Suprapubic skin (tissue), 4 donors: ENCODE measurements at places on chromosomes 11 and 22.

GRCh38 chr11:77170107-77170506, 42.1 kb downstream of the MYO7A start:
- no peak for DNase-seq

DNA sequence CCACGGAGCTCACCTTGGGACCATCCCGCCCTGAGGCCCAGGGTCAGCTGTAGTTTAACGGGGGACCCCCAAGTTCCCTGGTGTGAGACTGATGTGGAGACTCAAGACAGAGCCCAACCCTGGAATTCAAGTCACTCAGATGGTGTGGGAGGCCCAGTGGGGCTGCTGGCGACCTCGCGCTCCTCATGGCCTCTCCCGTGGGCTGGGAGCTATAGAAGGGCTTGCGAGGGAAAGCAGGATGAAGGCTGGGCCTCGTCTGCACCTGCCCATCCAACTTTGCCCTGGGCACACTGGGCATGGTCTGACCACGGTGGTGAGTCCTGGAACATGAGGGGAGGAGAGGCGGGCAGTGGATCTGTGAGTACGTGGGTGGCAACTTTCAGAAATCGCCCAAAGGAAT, 13.6 kb upstream of the TTLL12 start:
- no peak for DNase-seq

GRCh38 chr11:109247071-109247470, 174.9 kb upstream of the C11orf87 start:
- DNase-seq, result no peak

DNA sequence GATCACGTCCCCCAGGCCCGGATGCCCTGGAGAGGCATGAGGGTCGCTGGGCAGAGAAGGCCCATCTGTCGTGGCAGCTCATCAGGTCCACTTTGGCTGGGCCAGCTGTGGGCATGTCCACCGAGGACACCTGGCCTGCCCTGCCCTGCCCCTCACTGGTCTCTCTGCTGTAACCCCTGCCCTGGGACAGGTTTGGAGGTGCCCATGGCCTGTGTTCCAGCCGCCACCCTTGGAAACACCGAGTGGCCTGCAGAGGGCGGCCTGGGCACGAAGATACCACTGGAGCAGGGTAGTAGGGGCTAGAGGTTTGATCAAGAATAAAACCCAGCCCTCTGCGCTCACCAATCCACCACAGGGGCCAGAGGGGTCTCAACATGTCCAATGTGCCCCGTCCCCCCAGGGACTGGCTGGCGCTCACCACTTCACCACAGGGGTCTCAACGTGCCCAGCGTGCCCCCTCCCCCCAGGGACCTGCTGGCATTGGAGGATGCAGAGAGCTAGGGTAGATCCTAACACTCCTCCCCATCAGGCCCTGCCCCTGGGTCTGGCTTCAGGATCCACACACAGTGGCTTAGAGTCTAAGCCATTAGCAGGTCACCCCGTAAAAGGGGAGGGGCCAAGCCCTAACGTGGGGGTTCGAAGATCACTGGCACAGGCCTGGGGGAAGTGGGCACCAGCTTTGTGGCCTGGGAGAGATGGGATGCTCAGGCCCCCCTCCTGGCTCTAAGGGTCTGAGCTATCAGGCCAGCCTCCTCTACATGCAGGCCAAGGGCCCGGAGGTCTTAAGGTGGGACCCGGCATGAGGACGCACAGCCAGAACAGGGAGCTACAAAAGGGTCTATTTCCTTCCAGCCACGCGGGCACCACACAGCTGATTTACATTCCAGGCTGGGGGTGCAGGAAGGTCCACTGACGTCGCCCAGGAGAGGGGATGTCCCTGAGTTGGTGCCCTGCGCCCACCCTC, 1.3 kb upstream of the HDAC10 start:
- DNase-seq, result peak; percentile 91

GRCh38 chr11:116730241-116730561, 42.6 kb downstream of the BUD13 start:
- DNase-seq, result no peak

DNA sequence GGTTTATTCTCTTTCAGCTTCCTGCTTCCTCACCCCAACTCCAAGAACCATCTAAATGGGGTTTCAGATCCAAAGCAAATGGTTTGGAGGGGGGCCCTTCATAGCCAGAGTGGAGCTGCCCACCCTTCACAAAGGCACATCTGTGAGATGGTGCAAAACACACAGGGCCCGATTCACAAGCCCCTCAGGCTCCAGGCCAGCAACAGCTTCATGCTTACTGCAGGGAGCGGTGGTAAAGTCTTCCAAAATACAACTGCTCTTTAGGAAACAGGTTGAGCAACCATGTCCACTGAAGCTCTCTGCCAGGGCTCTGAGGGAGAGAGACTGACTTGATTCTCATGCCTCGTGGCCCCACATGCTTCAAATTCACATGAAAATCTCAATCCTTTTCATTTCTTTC, 213.0 kb upstream of the NARS2 start:
- DNase-seq, result no peak

- DNase-seq, result no peak
These were observed 259.8 kb upstream of the BLID start for GRCh38 chr11:122375687-122376399.

GRCh38 chr11:115625502-115625901, 121.3 kb upstream of the CADM1 start:
- DNase-seq, result no peak

DNA sequence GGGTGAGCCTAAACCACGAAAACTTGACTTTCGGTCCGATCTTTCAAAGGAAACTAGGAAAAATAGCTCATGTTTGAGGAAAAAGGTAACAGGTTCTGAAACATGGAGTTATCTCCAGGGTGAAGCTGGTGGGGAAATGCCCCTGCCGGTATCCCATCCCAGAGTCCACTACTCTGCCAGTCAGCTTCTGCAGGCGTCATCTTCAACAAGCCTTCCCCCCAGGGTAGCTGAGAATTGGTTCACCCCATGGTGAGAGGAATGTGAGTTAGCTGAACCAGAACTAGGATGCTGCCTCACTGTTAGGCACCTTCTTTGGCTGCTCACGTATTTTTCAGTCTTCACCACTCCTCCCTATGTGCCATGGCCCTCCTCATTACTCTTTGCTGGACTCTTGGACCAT, 1.1 kb downstream of the GVQW3 start:
- no peak for DNase-seq

DNA sequence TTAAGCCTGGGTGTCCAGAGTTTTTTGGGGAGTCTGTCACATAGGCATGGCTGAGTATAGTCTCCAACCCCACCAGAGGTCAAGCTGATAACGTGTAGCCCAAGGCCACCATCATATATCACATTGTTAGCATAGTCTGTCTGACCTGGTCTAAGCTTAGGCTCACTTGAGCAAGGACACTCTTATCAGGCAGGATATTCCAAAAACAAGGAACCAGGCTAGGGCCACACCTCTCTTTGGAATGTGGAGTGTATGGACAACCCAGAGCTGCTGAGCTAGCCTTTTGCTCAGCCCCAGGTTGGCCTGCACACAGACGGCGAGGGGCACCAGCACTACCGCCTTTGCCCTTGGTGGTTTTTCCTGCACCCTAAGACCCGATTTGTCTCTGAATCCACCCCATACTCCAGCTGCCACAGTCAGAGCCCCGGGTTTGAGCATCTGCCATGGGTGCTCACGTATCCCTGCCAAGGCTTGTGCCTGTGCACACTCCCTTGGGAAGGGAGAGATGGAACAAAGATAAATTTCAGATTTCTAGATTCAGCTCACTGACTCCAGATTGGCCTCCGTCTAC, 7.2 kb downstream of the SNAP29 start:
- no peak for DNase-seq

- DNase-seq, result no peak
These were observed 104.1 kb downstream of the ATXN10 start for GRCh38 chr22:45775569-45776312.

GRCh38 chr11:116302756-116303155, 470.0 kb downstream of the BUD13 start:
- no peak for DNase-seq

DNA sequence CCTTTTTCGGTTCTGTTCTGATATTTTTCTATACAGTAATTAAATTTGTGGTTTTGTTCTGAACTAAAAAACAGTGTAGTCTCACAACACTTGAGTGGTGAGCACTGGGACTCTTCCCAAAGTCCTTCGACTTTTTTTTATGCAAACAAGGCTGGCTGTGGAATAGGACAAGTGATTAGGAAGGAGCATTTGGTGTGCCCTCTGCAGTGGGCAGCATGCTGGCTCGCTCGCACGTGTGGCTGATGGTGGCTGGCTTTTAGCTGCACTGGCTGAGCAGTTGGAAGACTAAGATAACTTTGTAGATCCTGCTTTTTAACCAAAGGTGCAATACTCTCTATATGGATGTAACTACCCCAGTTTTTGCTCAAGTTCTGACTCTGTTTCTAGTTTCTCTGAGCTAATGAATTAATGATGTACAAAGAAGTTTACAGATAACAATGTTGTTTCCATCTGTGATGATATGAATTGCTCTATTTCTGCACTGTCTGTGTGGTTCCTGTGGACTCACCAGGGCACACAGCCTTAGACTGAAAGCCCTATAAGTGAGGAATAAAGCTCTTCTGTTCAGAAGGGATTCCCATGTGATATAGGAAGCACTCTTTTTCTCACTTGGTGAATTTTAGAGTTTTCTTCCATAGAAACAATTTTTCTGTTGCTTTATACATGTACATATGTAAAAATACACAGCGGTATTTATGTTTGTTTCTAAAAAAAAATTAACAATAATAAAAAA, 143.1 kb upstream of the RASSF10 start:
- DNase-seq, result no peak

- DNase-seq, result no peak
These were observed 2.1 kb upstream of the GSTP1 start for GRCh38 chr11:67581469-67581868.

DNA sequence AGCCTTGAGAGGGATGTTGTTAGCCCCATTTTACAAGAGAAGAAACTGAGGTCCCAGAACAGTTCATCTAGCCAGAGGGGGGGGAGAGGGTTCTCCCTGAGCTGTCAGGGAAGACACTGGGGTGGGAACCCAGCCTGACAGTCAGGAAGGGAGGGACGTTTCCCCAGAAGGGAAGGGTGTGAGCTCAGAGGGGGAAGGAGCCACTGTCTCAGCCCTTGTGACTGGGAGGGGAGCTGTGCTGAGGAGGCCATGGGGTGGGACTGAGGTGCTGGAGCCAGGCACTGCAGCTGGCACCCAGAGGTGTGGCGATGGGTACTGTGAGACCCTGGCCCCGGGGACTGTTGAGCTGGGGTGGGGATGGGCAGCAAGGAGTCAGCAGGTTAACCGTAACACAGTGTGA, 35.7 kb downstream of the DAGLA start:
- DNase-seq, result no peak
